ENCODE measurements at places on chromosomes 3 and 15. TPM values are rescaled to one million over a fixed set of nuclear protein-coding genes. Genes with fewer than 3 reads are reported as not detected.

LIPH gene
- not detected for total RNA-seq

ARHGEF26 gene
- total RNA-seq: 5.5 TPM

GPR62 gene
- total RNA-seq: not detected

ECT2 gene
- 18.9 TPM for total RNA-seq

DNA sequence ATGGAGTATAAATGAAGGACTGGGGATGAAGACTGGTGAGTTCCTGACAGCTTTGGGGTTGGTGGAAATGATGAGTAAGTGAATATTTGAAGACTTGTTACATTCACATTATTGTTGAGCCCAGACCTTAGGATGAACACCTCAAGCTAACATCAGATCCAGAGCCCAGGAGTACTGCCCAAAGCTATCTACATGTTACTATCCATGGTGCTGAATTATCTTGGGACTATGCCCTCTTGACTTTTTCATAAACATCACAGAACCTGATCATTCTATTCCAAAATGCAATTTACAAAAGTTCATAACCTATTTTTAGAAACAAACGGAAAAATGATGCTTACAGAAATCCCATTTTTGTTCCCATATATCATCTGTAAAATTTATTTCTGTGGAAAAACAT lies 613.3 kb downstream of the TUSC7 start:
- H3K4me3 ChIP-seq: no peak overlapping the region
- H3K27ac ChIP-seq: no peak overlapping the region
- H3K36me3 ChIP-seq: no peaks in the 10 kb centered on the region
- DNase-seq: no peak
- H3K4me1 ChIP-seq: no peaks in the 10 kb centered on the region
- peaks cover 25% of the 10 kb centered on the region for H3K27me3 ChIP-seq

- H3K27ac ChIP-seq: no peak overlapping the region
- no peak overlapping the region for H3K4me3 ChIP-seq
- H3K27me3 ChIP-seq: no peaks in the 10 kb centered on the region
- no peak for DNase-seq
- no peaks in the 10 kb centered on the region for H3K36me3 ChIP-seq
Measured at GRCh38 chr15:96693990-96694517, 363.6 kb downstream of the NR2F2 start.

GRCh38 chr3:74004386-74004785 lies 379.6 kb upstream of the PDZRN3 start:
- DNase-seq: no peak
- H3K4me3 ChIP-seq: no peak overlapping the region
- H3K36me3 ChIP-seq: no peaks in the 10 kb centered on the region
- peaks cover 6% of the 10 kb centered on the region for H3K27me3 ChIP-seq
- H3K27ac ChIP-seq: no peak overlapping the region
- peaks cover 9% of the 10 kb centered on the region for H3K4me1 ChIP-seq

DNA sequence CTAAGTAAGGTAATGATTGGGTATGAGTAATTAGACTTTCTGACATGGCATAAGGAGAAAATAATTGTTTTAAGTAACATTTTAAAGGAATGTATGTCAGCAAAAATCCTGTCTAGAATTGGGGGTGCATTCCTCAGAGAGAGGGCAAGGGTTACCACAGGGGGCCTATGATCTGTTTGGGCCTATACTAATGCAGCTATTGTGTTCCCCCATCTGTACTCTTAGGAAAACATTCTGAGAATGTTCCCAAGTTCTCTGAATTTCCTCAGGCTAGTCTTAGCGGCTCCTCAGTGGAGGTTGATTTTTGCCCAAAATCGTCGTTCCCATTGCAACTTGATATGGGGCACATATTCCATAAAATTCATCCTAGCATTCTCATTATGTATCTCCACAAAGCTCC lies 1216.4 kb upstream of the GBE1 start:
- H3K27me3 ChIP-seq: no peaks in the 10 kb centered on the region
- H3K4me1 ChIP-seq: peaks cover 20% of the 10 kb centered on the region
- no peaks in the 10 kb centered on the region for H3K36me3 ChIP-seq
- DNase-seq: no peak
